ENCODE measurements at places on chromosomes 11 and 22.

DNA sequence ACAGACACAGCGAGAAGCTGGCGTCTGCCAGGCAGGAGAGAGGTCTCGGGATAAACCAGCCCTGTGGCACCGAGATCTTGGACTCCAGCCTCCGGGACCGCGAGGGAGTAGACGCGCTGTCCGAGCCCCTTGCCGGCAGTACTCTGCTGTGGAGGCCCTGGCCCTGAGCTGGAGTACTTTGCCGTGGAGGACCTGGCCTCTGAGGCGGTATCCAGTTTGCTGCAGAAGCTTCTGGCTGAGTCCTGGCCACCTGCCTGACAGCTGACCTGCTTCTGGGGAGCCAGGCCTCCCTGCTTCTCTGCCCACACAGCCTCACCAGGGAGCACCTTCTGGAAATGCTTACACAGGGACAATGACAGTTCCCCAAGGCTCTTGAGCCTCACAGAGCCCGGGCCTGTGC, 31.6 kb upstream of the CARS1 start:
- DNase-seq: no peak

DNA sequence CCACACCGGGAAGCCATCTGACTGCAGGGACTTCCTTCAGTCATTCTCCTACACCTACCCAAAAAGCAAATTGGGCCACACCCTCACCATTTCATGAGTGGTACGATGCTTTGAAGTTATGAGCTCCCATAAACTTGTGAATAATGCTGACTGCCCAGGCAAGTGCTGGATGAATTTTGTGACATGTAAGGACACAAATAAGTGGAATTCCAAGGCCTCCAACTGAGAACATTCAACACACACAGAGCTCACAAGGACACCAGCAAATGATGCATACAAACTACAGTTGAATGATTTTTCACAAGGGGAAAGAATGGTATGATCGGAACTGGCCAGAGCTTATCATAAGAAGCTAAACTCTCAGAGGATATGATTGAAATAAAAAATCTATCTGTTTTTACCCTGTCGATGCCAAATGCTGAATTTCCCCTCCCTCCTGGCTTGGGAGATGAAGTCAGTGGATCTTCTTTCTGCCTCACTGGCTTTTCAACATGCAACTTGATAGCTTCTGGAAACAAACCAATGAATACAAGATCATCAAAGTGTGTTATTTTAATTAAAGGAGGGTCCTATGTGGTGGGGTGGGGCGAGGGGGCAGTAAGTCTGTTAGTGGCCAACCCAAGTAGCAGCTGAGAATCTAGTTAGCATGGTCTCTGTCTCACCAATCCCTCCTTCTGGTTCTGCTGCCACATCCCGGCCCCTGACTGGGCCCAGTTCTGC, 123.8 kb downstream of the WT1 start:
- DNase-seq: no peak

- no peak for DNase-seq
These were observed 39.9 kb upstream of the PHF21A start for GRCh38 chr11:46161201-46161600.

DNA sequence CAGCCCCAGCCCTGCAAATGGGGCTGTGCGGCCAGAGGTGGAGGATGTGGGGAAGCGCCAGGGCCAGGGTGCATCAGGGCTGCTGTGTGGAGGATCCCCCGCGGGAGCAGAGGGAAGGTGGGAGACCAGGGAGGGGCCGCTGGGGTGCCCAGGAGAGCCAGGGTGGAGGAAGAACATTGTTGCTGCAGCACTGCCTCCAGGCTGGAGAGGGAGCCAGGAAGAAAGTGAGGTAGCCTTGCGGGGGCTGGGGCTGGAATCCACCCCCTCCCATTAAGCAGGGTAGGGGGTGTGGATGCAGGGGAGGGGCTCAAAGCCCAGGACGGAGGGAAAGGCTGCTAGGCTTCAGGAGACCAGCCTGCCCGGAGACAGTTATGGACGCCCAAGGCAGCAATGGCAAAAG, 15.0 kb downstream of the CABP7 start:
- no peak for DNase-seq

DNA sequence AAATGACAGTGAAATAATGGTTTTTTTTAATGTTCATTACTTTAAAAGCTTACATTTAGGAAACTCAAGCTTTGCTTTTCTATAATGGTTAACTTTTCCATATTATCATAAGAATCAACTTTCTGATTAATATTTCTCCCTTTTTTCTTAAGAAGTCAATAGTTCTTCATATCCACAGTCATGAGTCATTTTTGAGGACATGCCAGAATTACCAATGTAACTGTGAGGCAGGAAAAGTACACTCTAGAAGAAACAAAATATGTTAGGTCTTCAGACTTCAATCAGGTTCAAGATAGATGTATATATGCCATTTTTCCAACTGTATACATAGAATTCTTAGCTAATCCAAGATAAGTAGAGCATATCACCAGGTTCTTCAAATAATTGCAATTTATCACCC, 10.9 kb downstream of the MS4A6A start:
- DNase-seq: no peak

All from activated naive CD8-positive, alpha-beta T cell treated with anti-CD3 and anti-CD28 coated beads, Interleukin-2, amount 50 U/mL, for 16 hours (primary cell).